ENCODE measurements at places on chromosomes 7 and 10.

GRCh38 chr10:21525367-21526187, at the start of gene SKIDA1:
TSS of gene SKIDA1 (minus strand) at chr10:21525682. CDS start at chr10:21517822, 7,860 bp downstream.
- DNase-seq: peak; percentile 90

GRCh38 chr10:78378192-78378591, 344.5 kb downstream of the RPS24 start:
- DNase-seq: no peak

- DNase-seq: no peak
Observed at GRCh38 chr10:77197544-77197943, 440.1 kb downstream of the KCNMA1 start.

DNA sequence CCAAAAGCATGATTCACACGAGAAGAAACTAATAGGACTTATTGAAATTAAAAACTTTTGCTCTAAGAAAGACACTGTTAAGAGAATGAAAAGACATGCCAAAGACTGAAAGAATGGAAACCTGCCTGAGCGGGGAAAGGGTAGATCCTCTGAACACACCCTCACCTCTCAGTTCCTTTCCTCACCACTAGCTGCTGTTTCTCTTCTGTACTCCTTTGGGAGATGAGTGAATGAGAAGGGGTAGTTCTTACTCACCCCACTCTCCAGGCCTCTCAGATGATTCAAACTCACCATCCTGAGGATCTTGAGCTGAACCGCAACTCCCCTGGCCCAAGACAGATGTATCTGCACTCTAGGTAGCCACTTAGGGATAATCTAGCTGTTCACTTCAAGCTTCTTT, 41.9 kb downstream of the IQUB start:
- DNase-seq: no peak

DNA sequence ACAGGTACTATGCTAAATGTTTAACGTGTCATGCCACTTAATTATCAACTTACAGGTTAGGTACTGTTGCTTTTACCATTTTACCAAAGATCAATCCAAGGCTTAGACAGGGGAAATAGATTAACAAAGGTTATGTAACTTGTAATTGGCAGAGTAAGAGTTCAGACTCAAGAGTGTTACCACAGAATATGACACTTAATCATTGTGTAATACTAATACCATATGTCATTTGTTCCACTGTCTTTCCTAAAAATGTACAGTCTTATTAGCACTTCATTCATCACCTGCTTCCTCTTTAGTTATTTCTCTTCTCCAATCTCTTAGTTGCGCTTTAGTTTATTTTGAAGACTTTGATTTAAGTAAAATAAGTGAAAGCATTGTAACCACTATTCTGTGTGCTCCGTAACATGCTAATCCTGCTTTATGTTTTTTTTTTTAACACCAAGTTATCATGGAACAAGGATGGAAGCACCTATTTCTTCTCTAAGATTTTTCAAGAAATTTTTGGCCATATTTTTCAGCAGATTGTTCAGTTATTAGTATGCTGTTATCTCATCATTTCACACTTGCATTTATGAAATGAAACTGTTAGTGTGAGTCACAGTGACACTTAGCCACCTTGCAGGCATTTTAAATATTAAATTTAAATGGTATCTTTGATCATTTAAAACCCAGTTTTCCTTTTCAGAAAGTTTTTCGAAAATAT, 197.3 kb downstream of the PHF14 start:
- no peak for DNase-seq

GRCh38 chr7:84193747-84194146, 842 bp downstream of the SEMA3A start:
- DNase-seq: no peak

DNA sequence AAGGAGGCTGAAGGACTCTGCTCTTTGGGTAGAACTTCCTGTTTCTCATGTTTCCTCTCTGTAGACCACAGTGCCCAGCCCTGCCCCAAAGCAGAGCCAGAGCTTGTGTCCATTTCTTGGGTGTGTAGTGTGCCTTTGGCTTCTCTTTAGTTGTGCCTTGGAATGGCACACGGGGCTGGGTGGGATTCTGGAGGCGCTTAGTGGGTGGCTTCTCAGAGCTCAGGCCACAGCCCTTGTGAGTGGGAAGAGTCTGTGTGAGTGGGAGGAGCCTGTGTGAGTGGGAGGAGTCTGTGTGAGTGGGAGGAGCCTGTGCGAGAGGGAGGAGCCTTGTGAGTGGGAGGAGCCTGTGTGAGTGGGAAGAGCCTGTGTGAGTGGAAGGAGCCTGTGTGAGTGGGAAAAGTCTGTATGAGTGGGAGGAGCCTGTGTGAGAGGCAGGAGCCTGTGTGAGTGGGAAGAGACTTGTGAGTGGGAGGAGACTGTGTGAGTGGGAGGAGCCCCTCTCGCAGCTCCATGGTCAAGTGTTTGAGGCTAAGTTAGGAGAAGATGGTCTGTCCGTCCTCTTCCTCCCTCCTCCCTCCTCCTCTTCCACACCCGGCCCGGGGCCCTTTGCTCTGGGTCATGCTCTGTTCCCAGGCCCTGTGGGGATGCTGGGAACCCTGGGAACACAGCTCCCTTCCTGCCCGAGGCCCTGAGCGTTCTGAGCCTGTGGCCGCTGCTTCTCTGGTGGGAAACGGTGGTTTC, 153.0 kb downstream of the GRK5 start:
- DNase-seq: no peak

DNA sequence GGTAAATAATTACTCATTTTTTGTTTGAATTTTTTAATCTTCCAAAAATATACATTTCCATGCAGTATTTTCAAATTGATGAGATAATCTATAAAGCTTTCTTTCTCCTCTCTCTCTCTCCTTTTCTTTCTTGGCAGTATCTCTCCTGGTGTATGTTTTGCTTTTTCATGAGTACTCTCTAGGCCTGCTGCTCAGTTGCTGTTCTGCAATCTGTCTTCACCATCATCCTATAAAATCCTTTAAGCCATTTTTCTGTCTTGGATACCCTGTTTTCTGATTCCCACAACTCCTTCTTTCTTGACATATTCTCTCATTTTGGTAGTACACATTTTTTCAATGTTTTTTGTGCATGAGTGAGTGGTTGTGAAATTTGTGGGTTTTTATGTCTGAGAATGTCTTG, 1558.1 kb upstream of the LRRTM3 start:
- DNase-seq: no peak

GRCh38 chr7:99485094-99485493, 12.4 kb downstream of the ZNF789 start:
- DNase-seq: no peak

DNA sequence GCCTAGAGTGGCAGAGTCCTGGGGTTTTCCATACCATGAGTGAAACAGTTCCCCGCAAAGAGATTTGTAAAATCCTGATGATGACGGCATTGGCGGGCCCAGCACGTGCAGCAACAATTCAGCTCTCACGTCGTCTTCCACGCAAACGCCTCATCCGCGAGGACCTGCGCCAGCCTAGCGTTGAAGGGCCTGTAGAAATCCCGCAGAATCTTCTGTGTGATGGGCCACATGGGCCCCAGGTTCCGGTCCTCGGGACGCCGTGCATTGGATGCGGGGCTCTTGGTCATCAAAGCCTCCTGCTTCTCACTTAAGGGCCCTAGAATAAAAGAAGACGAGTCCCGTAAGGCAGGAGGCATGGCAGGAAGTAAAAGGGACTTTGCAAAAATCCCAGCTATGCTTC, 83.4 kb downstream of the CHST15 start:
- peak; percentile 10 for DNase-seq

DNA sequence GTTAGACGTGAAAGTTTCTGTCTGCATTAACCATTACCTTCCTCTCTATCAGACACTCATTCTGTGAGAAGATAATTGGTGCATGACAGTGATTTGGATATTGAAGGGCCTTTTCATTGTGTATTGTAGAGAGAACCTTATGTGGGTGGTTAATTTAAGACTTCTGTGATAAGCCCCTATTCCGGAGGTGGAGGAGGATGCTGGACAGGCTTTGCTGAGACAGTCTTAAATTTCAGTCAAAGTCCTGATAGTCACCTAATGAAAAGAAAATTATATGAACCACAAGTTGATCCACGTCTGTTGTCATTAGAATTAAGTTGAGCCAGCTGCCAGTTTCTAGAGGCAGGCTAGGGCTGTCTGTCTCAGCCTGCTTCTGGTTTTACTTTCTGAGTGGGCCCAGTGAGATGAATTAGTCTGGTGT, 62.9 kb downstream of the CELF2 start:
- no peak for DNase-seq

- DNase-seq: no peak
Observed at GRCh38 chr7:128794020-128794419, 2.3 kb downstream of the CCDC136 start.

- no peak for DNase-seq
Observed at GRCh38 chr10:5470062-5470751, 29.2 kb downstream of the CALML5 start.

- DNase-seq: no peak
Observed at GRCh38 chr7:22809902-22810642, 12.6 kb downstream of the TOMM7 start.

GRCh38 chr7:149261316-149261828, 624 bp upstream of the ZNF783 start:
- DNase-seq: no peak

DNA sequence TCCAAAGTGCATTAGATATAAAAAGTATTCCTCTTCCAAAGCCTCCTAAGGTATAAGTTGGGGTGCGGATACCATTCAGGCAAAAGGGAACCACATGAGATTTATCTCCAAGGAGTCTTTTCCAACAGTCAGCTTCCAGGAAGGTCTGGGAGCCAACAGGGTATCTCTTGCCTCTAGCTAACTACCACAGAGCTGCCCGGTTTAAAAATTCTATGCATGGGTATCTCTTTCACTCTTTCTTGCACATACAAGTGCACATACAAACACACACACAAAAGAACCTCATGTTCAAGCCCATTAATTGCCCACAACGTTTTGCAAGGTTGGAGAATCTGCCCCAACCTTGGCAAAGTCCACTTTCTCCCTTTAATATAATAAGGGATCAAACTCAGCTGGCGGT, 80.7 kb downstream of the CDK6 start:
- DNase-seq: no peak

GRCh38 chr10:120177330-120177729, 279.7 kb upstream of the PLPP4 start:
- no peak for DNase-seq

- no peak for DNase-seq
Observed at GRCh38 chr10:28552775-28553174, 19.9 kb downstream of the WAC start.

DNA sequence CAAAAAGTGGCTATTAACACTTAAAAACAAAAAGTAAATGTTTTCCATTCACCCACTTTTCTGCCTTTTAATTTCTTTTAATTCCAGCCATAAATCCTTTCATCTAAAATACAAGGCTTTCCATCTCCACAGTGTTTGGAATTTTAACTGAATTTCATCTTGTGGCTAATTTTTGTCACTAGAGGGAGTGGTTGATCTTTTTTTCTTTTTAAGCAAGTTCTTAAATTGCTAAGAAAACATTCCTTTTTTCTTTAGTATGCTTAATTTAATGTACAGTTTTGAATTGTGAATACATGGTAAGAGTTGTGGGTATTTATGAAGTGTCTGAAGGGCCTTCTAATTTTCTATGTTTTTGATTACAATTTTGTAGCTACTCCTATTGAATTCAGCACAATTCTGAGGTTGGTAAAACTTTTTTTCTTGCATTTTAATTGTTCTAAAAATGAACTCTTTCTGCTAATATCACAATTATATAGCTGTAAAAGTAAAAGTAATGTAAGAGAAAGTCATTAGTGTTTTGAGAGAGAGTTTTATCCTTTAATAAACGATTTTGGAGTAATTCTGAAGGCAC, 54.9 kb upstream of the ANK3 start:
- DNase-seq: no peak

- DNase-seq: no peak
Observed at GRCh38 chr10:69014171-69014570, 25.6 kb downstream of the KIFBP start.

- no peak for DNase-seq
Observed at GRCh38 chr10:114070710-114071109, 27.0 kb downstream of the ADRB1 start.

- no peak for DNase-seq
Observed at GRCh38 chr7:157377436-157378124, 40.8 kb downstream of the DNAJB6 start.

DNA sequence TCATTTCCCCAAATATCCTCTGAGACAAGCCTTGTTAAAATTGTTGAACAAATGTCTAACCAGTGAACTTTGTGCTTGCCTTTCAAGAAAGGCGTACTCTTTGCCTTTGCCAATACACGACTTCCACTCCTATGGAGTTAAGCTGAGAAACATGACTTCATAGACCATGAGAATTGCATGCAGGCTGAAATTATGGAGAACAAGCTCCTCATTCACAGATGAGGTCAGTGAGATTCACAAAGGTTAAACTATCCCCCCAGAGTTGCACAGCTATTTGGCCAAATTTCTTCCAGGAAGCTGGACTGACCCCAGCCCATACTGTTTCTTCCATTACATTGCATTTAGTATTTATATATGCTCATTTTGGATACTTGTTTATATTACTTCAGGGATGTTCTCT, 221.4 kb upstream of the SEMA3C start:
- DNase-seq: no peak

- no peak for DNase-seq
Observed at GRCh38 chr10:25966844-25967243, 32.8 kb downstream of the MYO3A start.

DNA sequence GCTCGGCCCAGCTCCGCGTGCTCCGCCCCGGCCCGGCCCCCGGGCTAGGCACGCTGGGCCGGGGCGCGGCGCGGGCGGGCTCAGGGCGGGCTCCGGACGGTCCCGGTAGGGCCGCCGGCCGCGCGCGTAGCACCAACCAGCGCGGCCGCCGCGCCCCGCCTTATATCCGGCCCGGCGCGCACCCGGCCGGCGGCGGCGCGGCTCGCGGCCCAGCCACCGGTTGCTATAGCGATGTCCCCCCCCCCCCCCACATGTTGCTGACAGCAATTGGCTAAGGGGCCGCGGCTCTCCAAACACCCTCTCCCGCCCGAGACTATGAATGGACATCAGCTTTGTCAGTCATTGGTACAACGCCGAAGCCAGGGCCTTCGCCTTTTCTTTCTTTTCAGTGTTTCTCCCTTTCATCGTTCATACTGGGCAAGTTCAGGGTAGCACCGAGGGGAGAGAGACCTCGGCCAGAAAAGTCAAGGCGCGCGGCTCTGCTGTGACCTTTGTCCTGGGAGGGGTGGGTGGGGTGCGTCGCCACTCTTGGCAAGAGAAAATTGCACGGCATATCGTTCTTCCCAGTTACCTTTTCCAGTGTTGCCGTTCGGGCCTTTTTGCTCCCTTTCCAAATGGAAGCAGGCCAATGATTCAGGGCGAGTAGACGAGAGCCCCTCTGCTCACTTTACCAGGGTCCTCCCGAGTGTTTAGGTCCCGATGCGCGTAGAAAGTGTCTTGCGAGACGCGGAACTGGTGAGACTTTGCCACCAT, 354.2 kb downstream of the DNAJB6 start:
- no peak for DNase-seq

DNA sequence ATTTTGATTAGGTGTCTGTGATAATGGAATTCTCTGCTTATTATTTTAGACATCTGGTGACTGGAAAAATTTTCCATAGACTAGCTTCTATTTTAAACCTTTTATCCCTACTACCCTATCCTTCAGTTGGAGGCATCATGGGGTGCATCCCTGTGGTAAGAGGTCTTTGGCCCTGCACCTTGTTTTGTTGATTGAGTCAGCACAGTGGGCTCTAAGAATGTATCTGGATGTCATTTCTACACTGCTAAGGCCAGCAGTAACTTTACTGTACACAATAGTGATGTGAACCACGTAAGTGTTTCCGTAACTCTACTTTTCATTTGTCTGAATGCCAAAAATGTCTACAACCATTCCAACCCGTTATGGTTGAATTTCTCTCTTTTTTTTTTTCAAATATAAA, 75.6 kb downstream of the ADAM22 start:
- no peak for DNase-seq
